ENCODE measurements at places on chromosomes 11 and 22.

GRCh38 chr11:120877746-120878365 lies 146.0 kb upstream of the TBCEL start:
- DNase-seq, result no peak

GRCh38 chr11:64450168-64450560 lies 91.2 kb downstream of the RPS6KA4 start:
- no peak for DNase-seq

DNA sequence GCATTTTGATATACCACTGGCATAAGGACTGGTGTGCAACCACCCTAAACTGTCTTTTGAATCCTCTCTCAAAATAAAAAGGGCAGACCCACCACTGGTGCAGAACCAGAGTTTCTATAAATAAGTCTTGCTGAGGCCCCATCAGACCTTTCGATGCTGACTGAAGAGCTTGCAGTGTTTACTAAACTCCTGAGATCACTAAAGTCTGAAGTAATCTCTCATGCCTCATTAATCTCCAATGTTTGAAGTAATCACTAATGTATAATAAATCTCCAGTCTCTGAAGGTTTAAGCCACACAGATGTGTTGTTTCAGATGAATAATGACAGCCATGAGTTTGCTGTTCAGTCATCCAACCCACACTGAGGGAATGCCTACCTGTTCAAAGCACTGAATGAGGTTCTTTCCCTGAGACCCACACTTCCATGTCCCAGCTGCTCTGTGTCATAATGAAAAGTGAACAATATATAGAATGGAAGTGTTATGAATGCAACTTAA lies 50.6 kb upstream of the DEUP1 start:
- DNase-seq, result no peak

GRCh38 chr22:44917372-44918165 lies 92.2 kb downstream of the PHF21B start:
- no peak for DNase-seq

- no peak for DNase-seq
Measured at GRCh38 chr22:38266120-38266519, 6.7 kb downstream of the TMEM184B start.

DNA sequence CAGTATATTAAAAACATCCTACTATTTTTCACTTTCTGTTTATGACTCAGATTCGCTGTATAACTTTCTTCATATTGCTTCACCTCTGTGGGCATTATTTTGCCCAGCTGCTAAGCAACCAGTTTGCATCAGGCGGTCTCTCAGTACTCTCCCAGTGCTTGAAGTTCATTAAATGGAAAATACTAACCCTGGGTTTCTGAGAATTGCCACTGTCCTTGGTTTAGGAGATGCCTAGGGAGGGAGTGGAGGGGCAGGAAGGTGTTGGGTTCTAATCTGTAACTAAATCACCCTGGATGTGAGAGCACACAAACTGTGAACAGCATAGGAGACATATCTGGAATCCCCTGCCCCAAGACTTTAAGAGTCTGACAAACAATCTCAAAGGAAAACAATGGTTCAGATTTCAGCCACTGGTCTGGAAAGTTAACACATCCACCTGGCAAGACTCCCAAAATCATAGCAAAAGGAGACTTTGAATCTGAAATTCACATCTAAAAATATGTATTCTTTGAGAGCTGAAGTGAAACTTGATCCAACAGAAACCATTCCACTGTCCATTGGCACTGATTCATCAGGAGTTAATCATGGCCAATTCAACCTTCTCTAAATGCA lies 540.0 kb downstream of the SOX6 start:
- DNase-seq, result no peak

DNA sequence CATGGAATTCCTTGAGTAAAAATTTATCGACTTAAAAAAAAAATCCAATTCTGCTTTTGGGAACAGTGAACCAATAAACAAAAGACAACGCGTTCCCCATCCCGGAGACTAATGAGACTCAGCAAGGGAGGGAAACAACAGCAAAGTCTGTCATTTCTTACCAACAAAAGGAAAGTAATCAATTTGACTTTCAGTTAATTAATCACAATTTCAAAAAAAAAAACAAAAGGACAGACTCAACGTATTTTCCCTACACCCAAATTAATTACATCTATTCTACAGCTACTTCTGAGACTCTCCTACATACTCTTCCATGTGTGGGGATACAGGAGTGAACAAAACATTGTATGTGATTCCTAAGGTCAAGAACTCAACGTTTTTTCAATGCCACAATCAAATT lies 1.9 kb downstream of the RDX start:
- no peak for DNase-seq

DNA sequence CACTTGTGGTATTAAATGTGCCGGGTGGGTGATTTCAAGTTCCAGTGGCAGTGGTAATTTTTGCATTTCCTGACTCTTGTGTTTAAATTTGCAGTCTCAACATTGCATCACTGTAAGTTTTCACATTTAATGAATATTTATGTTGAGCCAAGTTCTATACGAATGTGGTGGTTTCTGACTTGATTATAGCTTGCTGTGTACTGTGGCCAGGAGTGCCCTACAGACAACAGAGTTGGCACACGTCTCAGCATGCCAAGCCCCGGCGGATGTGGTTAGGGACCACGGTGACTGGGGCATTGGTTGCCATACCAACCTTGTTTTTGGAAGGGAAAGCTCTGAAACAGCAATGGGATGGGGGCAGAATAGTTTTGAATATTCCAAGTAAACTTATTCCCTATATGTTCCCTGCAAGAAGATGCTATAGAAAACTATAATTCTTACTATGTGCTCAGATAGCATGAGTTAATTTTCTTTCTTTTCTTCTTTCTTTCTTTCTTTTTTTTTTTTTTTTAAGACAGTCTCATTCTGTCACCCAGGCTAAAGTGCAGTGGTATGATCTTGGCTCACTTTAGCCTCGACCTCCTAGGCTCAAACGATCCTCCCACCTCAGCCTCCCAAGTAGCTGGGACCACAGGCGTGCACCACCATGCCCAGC lies 16.0 kb downstream of the ZNRF3 start:
- no peak for DNase-seq

DNA sequence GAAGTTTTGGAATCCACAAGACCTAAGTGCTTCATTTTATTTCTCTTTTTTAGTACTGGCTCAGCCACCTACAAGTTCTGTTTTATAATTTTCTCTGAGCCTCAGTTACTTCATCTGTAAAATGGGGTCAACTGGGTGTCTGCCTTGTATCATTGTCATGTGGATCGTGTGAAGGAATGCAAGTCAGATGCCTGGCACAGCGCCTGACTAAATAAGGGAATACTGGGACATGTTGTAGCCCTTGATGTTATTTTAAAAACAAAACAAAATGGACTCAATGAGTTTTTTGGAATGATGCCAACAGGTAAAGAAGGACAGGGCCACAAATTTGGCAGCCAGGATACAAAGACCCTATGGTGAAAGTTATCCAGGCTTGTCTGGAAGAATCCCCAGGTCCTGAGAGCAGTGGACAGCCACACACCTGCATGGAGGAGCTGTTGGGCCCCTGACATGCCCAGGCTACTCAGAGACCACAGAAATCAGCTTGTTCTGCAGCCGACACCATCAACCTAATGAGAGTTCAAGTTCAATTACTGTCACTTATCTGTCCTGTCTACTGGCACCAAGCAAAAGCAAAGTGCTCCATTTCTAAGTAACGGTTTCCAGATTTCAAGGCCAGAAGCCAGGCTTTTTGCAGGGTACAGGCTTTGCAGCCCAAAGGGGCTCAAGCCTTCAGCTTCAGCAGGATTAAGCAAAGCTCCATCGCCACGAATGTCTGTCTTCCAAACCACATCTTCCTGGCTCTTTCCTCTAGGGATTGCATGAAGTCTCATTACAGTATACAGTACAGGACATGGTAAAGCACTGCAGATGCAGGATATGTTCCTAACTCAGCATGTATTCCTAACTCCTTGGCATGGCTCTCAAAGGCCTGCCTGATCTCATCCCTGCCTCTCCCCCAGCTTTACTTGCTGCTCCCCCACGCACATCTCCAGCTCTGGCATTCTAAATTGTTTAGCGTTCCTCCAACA lies 18.4 kb downstream of the DKK3 start:
- DNase-seq, result no peak

DNA sequence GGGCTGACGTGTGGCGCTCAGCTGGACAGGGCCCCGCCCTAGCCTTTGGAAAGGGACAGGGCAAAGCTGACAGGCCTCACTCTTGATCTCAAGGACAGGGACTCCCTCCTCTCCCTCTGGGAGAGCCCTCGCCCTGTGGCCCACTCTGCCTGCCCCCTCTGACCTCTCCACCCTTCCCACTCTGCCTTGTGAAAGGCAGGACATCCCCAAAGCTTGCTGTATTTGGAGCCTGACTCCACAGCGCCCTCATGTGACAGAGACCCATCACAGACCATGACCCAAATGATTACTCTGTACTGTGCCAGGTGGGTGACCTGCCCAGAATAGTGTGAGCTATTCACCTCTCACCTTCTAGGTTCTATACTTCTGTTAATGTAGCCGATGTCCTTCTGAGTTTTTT lies 18.8 kb downstream of the P2RY2 start:
- no peak for DNase-seq

DNA sequence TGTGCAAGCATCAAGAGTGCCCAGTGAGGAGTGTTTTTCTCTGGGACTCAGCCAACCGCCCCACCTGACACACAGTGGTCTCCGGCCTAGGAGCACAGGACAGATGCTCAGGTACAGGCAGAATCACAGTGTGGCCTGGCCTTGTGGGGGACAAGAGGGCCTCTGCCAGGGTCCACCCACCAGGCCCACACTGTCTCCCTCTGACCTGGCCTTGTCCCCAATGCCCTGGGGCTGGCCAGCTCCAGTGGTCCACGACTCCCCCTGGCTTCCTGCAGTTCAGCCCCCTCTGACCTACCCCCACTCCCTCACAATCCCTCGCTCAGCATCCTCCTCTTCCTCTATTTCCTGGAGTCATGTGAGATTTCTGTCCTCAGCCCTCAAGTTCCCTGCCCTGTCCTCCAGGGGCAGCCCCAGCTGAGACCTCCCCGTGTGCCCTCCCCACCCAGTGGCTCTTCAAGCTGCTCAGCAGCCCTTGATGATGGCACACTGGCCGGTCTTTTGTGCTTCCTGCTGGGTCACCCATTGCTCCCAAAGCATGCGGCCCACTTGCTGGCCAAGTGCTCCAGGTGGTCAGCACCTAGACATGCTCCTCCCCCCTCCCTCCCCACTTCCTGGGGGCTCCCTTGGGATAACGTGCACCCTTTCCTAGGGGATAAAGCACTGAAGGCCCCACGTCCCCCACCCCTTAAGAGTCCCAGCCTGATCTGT lies 1.7 kb downstream of the TSSK2 start:
- no peak for DNase-seq

DNA sequence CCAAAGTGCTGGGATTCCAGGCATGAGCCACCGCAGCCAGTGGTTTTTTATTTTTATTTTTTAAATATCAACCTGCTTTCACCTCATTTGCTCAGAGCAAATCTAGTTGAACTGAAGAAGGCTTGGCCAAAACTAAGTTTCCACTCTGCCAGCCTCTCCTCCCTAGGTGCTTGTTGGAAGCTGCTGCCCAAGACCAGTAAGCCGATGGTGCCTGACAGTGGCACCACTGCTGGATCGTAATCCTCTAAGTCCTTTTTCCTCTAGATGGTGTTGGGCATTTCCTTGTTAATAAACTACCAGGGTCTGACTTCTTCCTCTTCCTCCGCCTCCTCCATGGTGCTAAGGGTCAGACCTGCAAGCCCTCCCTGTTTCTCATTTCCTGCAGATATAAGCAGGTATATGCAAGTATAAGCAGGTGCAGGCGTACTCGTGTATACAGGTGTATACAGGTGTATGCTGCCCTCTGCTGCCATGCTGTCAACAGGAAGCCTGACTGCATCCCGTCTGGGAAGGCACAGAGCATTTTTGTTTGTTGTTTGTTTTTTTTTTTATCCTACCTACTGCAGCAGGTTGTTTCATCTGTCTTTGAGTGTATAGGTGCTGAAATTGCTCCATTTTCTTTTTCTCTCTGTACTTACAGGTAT lies 1.6 kb downstream of the NADSYN1 start:
- DNase-seq, result no peak

- no peak for DNase-seq
Measured at GRCh38 chr22:45203150-45203951, 37.3 kb downstream of the KIAA0930 start.

DNA sequence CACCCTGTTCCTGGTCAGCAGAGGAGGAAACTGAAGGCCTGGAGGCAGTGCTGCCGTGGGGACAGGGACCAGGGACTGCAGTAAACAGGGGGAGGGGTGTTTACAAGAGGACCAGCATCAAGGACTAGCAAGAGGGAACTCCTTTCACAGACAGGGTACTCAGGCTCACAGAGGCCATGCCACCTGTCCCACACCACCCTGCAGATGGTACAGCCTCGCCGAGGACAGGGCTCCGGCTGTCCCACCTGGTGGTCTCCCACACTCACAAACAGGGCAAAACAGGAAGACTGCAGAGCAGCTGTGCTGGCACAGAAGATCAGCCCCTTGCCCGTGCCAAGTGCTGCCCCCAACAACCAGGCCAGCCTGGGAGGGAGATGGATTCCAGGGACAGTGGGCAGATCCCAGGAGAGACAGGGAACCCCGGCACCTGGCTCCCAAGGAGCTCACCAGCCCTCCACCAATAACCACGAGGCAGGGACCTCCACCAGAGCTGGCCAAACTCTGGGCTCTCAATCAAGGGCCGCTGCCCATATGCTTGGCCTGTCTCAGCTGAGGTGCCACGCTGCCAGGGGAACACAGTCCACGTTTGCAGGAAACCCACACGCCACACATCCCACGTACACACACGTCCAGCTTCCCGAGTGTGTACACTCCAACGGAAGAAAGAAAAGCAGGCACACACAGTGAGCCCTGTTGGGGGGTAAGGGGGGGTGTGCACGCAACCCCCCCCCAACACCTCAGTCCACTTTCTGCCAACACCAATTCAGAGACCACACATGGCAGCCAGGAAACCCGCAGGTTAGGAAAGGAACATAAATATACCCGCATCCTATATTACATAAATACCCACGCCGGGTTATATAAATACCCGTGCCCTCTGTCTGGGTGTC lies 2.1 kb downstream of the CSNK1E start:
- no peak for DNase-seq

DNA sequence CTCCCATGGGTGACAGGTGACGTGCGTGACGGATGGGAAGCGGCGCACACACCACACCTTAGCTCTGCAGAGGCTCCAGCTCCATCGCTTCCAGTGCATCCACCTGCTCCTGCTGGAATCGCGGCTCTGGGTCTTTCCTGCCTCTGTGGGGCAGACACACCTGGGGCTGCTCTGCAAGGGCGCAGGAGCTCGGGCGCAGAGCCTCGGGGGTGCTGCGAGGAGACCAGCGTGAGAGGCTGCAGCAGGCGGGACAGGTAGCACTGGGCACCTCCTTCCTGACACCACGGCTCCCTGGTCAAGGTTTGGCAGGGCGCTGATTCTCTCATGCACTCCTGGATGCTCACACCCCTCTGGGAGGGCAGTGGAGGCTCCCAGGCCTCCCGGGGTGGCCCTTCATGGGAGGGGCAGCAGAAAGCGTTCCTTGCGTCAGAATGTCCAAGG lies 1494.3 kb downstream of the BRD1 start:
- DNase-seq, result no peak

- no peak for DNase-seq
Measured at GRCh38 chr11:17551347-17552040, 4.4 kb downstream of the OTOG start.
